ENCODE measurements at places on chromosomes 3 and 15.
A peak's percentile ranks its signal among the peaks of the same experiment; 100 is the strongest.

GRCh38 chr3:32484436-32484835 lies 18.2 kb downstream of the CMTM6 start:
- DNase-seq = no peak

- DNase-seq = no peak
These were observed 44.8 kb upstream of the CBLB start for GRCh38 chr3:105913616-105914015.

GRCh38 chr3:168984872-168985271 lies 678.6 kb downstream of the MECOM start:
- no peak for DNase-seq

DNA sequence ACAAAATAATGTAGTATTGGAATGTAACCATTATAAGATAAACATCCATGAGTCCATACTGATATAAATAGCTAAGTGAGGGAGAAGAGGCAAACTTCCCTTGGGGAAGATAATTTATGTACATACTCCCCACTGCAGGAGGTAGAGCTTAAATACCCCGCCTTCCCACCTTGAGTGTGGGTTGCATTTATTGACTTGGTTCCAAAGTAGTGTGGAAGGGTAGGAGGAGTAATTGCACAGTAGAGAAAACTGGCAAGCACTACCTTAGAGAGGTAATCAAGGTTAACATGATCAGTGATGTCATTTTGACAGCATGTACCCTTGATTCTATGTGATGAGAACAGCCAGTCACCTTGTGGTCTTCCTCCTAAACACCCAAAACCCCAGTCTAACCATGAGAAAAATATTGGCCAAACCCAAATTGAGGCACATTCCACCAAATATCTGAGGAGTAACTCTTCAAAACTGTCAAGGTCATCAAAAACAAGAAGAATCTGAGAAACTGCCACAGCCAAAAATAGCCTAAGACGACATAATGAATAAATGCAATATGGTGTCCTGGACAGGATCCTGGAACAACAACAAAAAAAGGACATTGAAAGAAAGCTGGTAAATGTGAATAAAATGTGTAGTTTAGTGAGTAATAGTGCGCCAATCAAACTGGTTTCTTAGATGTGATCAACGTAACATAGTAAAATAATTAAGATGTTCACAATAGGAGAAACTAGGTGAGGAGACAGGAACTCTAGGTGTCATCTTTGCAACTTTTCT lies 774 bp upstream of the CNOT10 start:
- DNase-seq = no peak

- peak; percentile 76 for DNase-seq
These were observed at the start of gene FBXL2 for GRCh38 chr3:33277193-33277882. Gene FBXL2, plus strand, starts transcription at chr3:33277442. Its CDS starts 71 bp downstream, at chr3:33277513.

DNA sequence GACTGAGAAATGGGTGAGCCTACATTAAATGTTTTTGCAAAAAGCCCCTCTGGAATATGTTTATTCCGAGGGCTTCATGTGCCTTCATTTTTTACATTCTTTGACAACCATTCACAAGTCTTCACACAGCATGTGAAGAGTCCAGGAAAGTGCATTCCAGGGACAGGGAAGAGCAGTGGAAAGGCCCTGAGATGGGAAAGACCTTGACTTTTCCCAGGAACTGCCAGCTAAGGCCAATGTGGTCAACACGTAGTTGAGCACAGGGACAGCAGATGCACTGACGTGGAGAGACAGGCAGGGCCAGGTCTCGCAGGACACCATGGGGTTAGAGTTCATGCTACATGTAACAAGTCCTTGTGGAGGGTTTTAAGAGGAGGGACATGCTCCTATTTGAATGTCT lies 21.7 kb downstream of the SSR3 start:
- no peak for DNase-seq

DNA sequence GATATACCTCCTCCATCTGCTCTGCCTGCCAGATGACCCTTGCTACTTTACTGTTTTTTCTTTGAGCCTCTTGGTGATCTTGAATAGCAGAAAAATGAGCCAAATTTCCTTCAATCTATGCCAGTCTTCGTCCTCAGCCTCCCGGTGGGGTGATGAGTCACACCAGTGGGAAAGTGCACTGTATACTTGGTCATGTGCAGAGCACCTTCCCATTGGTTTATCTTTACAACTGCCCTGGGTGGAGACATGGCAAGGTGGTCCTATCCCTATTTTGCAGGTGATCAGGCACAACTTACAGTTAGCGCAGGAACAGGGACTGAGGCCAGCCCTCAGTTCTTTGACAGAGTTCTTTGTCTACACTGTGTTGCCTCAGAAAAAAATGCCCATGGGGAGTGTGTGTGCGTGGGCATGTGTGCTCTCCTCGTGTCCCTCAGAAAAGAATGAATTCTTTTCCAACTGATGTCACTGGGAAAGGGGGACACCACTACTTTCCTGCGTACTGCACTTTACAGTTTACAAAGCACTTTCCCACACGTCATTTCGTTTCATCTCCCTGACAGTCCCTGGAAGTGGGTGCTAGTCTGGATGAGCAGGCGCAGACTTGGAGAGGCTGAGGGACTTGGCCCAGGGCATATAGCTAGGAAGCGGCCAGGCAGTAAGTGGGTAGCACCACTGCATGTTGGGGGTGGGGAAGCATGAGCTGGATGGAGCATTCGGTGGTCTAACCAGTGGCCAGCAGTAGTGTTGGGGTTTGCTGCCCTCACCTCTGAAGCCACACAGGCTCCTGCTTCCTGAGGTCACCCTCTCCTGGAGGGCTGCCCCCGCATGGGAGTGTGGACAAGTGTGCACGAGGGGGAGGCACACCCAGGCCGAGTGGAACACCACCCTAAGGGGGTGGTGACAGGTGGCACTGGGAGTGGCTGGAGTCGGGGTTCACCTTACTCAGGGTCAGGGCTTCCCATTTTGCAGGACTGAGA lies 24.1 kb downstream of the SMAD3 start:
- DNase-seq = no peak

DNA sequence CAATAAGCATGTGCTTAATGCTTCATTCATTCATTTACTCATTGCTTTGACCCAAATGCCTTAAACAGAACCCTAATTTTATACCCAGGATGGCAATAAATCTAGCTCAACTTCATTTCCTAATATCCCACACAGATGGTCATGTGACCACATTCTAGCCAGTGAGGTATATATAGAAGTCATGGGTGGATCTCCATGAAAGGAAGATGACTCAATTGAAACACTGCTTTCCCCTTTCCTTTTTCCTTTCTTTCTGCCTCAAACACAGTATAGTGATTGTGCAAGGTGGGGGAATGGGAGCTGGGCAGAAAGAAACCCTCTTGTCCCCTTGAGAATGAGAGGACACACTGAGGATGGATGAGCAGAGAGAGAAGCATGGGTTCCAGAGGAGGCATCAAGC lies 183.5 kb upstream of the PRICKLE2 start:
- DNase-seq = no peak

- no peak for DNase-seq
These were observed 4.5 kb upstream of the MNS1 start for GRCh38 chr15:56469483-56469882.

DNA sequence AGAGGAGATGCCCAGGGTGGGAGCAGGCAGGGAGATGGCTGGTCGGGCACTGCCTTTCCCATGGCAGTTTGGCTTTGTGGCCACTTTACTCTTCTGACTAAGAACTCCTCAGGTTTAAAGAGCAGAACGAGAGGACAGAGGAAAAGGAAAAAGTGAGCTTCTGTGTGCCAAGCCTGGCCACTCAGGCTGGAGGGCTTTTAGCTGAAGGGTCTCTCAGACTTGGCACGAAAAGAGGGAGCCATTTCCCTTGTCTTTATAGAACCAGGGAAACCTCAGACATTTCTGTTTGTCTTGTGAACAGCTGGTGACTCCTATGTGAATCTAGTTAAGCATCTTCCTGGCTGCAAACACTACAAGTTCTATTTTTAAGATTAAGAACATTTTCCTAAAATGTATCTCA lies 23.3 kb upstream of the PSMD6 start:
- no peak for DNase-seq

DNA sequence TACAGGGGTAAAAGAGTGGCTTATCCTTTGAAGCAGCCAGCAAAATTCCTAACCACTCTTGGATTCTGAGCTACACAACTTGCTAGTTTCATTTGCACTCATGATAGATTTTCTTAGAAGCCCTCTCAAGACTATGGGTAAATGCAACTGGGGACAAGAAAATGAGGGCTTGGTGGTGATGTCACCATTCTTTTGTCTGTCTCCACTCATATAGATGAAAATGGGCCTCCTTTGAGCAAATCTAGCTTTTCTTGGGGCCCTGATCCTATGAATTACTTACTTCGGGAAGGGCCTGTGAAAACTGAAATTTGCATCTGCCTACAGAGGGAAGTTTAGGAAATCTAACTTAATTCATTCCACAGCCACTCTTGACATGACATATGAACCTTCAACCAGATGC lies 486.3 kb downstream of the MAGI1 start:
- DNase-seq = no peak

DNA sequence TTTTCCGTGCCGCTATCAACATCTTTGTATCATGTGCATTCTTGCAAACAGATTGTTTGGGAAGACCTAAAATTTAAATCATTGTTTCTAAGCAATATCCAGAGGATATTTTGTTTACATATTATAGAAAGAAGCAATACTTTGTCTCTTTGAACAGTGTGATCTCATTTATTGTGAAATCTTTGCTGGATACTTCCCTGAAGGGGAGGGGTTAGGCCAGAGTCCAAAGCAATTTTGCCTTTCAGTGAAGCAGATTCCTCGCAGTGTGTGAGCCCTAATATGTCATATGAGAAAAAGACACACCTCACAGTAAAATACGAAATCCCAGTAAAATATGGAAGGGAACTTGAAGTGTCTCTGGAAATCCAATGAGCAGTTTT lies 158.7 kb upstream of the SLCO3A1 start:
- DNase-seq = no peak

- no peak for DNase-seq
These were observed 59.5 kb upstream of the TSPAN3 start for GRCh38 chr15:77130315-77130930.

GRCh38 chr15:56933811-56934210 lies 15.4 kb downstream of the TCF12 start:
- DNase-seq = no peak

DNA sequence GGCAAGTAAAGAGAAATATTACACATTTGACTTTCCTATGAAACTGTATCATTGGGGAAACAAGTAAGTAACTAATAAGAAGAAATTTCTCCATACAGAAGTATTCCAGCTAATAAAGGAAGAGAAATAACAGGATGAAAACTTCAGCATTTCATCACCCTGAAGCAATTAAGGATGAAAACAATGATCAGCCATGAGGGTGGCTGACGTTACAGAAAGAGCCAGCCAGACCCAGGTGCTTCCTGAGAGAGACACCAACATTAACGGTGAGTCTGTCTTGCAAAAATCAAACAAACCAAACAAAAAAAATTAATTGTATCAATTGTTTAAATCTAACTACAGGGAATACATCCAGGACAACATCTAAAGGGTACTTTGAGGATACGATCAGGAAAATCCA lies 190.0 kb downstream of the ARRDC4 start:
- DNase-seq = no peak

DNA sequence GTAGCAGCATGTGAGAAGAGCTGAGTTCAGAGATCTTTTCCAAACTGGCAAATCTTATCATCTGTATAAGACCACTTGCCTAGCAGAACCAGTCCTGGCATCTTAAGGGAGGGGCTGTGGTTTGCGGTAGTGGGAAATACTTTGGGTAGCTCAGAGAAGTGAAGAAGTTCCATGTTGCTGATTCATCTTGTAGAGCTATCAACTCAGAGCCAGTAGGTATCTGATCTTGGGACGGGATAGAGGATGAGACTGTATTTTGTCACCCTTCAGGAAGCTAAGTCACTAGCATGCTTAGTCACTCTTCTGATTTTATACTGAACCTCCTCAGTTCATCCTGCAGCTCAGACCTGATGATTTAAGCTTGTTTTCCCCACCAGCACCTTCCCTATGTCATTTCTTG lies 211.4 kb downstream of the NR1D2 start:
- DNase-seq = no peak

- DNase-seq = no peak
These were observed 11.9 kb downstream of the CERS3 start for GRCh38 chr15:100516643-100517512.

DNA sequence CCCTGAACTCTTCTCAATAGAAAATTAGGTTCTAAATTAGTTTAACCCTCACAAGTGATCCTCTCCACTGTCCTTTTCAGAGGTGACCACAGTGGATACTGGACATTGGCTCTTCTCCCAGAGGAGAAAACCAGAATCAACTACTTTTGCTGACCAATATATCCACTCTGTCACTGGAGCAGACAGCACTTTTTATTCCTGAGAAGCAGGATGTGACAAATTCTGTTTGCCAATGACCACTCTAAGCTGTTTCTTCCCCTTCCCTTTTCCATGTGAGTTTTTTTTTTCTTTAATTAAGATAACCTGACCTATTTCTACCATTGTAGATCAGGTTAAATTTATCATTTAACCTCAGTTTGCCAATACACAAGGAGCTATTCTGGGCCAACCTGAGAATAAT lies 79.7 kb upstream of the ZNF280D start:
- no peak for DNase-seq

DNA sequence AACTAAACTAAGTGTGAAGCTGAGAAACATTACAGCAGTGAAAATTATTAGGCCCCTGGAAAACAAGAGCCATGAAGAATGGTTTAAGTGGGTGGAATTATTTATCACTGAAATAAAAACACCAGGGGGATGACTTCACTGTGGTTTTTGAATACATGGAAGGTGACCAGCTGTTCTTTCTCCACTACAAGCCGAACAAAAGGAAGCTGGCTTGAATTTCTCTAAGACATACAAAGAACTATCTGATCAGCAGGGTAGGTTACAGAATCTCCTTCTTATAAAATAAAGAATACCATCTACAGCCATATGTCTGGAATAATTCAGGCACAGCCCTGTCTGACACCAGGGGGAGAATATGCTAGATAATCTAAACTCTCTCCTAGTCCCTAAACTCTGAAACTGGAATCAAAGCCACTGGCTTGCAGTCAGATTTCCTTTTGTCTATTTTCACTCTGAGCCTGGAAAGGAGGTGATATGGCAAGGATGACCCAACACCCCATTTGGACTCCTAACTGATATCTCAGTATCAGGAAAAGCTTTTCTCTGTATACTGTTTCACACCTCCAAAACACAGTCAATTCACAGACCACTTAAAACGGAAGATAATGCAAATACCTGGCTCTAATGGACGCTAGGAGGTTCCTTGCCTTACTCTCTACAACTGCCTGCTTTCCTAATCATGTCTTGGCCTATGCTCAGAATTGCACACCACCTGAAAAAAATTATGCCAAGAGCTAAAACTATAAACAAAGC lies 31.2 kb downstream of the SPATA12 start:
- no peak for DNase-seq

- no peak for DNase-seq
These were observed 66.7 kb downstream of the TRANK1 start for GRCh38 chr3:36877930-36878685.

- no peak for DNase-seq
These were observed 422.4 kb downstream of the DIPK2A start for GRCh38 chr3:144394032-144394431.
